Renal pelvis (tissue), 12 donors: ENCODE measurements at places on chromosomes 1 and 21. TPM values are rescaled to one million over a fixed set of nuclear protein-coding genes. Genes with fewer than 3 reads are reported as not detected.

GRCh38 chr1:110962892-110963690, 631 bp downstream of the LRIF1 start:
- DNase-seq: peak; percentile 58

DNA sequence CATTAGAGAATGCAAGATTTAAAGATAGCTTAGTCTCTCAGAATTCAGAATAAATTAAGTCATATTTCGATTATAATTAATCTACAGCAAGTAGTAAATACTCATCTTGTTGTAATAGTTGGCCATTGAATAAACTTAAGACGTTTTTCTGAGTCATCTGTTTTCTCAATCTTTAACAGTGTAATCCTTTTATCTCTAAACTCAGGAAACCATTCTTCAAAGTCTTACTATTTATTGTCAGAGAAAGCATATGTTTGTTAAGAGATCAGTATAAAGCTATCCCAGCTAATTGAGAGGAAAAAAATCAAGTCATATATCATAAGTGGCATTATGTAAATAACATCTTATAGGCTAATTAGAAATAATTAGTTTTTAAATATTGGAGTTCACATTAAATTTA, 201.2 kb upstream of the ADAMTS5 start:
- DNase-seq: no peak

Gene FMO2
- 0.90 TPM for polyA plus RNA-seq

GRCh38 chr1:41502912-41503311, 18.4 kb upstream of the EDN2 start:
- peak; percentile 86 for DNase-seq

Gene OR2T2
- not detected for polyA plus RNA-seq

DNA sequence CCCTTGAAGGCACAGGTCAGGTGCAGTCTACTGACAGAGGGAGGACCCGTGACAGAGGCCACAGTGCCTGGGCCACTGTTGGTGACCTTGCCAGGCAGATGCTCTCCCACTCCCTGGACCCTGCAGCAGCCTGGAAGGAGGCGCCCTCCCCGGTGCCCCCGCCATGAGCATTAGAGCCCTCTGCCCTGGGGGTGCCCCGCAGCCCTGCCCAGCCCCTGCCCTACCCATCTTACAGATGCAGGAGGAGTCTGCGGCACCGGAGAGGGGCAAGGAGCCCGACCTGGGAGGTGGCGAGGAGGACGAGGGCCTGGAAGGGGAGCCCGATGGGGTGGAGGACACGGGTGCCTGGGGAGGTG, 9.7 kb upstream of the SMIM1 start:
- DNase-seq: no peak
